ENCODE measurements at places on chromosomes 7 and 10. TPM values are rescaled to one million over a fixed set of nuclear protein-coding genes. Genes with fewer than 3 reads are reported as not detected.

Gene ACTR3C
- total RNA-seq = 6.5 TPM

Gene HELLS
- 145 TPM for total RNA-seq

Gene PTPN20
- 9.5 TPM for total RNA-seq

Gene DEPP1
- total RNA-seq = 16.6 TPM

Gene SYT15B
- 0.05 TPM for total RNA-seq

Gene CHRM2
- not detected for total RNA-seq
